ENCODE measurements at places on chromosomes 5 and 9.
A peak's percentile ranks its signal among the peaks of the same experiment; 100 is the strongest.

DNA sequence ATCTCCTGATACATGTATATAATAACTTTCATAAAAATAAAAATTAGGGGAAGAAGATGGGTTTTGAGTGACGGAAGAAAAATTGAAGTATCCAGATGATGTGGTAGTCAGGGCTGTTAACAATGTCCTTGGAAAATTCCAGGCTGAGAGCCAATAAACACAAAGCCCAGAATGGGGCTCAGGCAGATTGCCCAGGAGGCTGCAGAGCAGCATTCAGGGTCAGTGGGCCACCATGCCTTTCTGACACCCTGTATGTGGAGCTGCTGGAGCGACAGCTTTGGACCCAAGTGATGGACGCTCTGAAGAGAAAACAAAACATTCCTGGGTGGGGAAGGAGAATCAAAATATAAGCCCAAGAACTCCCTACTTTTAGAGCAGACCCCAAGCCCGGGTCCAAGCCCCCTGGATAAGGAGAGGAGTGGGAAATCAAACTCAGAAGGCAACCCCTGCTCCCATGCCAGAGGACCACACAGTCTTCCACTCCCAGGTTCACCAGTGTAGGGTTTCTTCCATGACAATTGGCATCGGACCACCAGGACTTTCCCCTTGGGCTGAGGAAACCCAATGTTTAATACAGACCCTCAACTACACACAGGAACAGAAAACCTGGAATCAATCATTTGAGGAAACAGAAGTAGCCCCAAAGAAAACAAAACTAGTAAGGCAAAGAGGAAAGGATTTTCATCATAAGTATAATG is 45.7 kb upstream of the SPATA31C2 start:
- peak; percentile 13 for DNase-seq

DNA sequence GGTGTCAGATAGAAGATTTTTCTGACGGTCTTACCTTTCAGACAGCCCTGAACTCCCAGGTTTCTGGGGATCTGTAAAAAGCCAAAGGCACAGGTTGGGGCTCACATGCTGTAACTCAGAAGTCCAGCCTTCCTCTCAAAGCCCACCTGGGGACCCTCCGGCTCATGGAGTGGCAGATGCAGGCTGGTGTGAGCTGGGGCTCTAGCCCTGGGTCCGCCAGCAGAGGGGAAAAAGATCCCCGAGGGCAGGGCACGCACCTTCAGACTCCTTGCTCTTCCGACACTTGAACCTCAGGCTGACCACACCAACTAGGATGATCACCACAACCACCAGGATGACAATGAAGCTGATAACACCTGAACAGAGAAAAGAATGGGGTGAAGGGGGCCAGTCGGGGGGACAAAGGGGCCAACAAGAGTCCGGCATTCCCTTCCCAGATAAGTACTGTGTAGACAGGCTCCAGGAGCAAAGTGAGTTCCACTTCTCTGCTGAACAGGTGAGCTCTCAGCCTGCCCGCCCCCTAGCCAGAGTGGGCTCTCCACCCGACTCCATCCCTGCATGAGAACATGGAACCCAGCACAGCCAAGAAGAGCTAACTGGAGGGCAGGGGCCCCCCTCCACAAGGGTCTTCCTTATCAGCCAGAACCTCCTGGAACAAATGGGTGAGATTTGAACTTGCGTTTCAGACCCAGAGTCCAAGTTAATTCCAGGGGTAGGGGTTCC is 7.8 kb downstream of the ECSCR start:
- no peak for DNase-seq

DNA sequence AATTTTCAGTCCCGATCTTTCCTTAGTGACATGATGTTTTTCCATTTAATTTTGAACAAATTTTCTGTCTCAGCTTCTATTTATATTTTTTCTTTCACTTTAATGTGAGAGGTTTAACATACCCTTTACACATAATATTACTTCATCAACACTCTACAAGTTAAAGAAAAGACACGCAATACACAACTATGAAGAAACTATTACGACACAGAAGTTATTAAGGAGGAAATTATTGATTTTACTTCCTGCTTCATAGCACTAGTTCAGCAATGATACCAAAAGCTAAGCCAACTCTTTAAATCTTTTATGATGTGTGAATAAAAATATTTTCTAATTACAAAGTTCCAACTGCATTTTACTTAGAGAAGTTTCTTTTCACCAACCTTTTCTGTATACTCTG is 432.3 kb upstream of the DAB2 start:
- no peak for DNase-seq

GRCh38 chr9:22416692-22417060 is 29.9 kb upstream of the DMRTA1 start:
- no peak for DNase-seq
